Naive thymus-derived CD8-positive, alpha-beta T cell (primary cell): ENCODE measurements at places on chromosomes 6 and 20.
A peak's percentile ranks its signal among the peaks of the same experiment; 100 is the strongest.

GRCh38 chr6:123879749-123880148 is 76.1 kb downstream of the NKAIN2 start:
- no peak for DNase-seq

GRCh38 chr6:6176127-6176526 is 144.3 kb downstream of the F13A1 start:
- DNase-seq = no peak

- no peak for DNase-seq
These were observed 23.0 kb upstream of the FAM8A1 start for GRCh38 chr6:17577059-17577458.

DNA sequence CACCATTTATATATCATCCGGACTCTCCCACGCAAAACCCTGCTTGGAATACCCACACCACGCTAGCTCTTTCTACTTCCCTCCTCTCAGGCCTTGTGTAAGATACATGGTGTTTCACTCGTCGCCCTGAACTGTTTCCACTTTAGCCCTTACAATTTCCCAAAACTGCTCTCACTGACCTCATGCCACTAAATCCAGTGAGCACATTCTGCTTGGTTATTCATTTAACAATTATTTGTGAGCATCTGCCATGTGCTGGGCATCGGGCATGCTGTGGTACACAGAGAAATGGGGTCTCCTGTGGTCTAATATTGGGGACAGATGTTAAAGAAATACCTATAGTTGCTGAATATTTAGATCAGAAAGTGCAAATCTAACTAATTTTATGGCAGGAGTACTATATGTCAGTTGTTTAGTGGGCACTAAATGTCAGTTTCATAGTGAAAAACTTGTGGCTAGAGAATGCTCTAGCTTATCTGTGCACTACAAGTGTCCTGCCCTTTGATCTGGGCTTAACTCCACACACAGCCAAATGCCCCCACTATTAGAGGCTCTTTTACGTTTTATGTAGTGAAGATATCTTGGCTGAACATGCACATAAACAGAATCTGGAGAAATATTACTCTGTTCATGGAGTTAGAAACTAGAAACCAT is 41.0 kb downstream of the PLEKHG1 start:
- no peak for DNase-seq

DNA sequence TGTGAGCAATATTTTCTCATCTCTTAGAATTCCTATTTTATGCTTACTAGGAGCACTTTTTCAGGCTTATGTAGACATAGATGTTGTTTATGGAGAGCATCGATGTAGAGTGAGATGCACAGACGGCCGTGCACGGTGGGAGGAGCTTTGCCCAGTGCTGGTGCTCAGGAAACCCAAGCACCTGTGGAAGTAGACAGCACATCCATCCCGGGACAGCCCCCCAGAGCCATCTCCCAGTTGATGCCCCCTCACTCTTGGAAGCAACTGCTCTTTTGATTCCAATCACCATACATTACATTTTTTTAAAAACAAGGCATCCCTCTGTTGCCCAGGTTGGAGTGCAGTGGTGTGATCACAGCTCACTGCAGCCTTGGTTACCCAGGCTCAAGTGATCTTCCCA is 143.7 kb downstream of the SMOC2 start:
- DNase-seq = no peak

GRCh38 chr20:38001173-38001875 is 31.9 kb downstream of the TTI1 start:
- DNase-seq = no peak

DNA sequence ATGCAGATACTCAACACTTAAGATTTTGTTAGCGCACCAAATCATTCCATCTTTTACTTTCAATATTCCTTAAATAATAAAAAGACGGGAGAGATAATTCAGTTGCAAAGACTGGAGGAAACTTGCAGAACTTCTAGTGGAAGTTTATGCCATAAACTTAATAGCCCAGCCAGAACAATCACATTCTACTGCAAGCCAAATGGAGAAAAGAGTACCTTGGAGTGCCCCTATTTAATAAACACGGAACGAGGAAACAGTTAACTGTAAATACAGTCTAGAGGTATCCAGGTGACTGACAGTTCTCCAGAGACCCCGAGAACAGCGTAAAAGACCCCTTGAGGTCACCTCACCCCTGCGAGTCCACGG is 635 bp downstream of the SLC35B3 start:
- DNase-seq = peak; percentile 4

DNA sequence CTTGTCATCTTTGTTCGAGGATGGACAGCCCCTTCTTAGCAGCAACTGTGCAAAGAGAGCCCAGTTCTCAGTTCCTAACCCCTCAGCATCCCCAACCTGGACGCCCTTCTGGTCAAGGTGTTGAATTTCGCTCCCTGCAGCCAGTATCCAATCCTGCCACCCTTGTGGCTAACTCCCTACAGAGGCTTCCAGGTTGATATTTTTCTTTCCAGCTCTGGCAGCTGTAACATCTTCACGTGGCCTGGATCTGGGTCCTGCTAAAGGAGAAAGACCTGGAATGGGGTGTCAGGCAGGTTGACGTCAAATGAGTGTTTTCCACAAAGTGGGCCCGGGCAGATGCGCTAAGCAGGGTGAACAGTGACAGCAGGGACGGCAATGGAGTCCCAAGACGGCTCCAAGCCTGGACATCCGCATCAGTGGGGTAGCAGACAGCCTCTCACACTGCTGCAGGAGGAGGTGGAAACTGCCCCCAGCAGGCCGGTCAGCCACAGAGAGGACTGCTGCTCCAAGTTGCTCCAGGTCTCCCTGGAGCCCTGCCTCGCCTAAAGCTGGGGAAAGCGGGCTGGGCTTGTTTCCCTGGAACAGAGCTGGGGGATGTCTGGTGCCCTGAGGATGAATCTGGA is 1.0 kb upstream of the YTHDF1 start:
- DNase-seq = no peak

- no peak for DNase-seq
These were observed 68.5 kb upstream of the TOP1 start for GRCh38 chr20:40960101-40960500.

GRCh38 chr6:9783567-9783966 is 631.3 kb downstream of the TFAP2A start:
- no peak for DNase-seq

GRCh38 chr6:55473722-55474121 is 105.3 kb downstream of the HMGCLL1 start:
- no peak for DNase-seq

DNA sequence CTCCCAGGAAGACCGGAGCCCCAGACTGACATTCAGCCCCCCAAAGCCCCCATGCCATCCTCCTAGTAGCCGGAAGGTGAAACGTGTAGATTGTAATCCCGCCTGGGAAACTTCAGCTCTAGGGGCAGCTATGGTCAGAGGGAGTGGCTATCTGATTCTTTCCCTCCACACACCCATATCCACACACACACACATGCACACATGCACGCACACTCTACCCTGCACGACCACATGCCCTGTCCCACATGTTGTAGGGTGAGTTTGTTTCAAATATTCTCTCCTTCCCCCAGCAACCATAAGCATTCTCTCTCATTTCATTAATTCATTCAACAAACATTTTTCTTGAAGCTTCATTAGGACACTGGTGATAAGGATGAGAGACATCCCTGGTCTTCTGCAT is 42.2 kb downstream of the MAFB start:
- DNase-seq = no peak

- no peak for DNase-seq
These were observed 59.1 kb upstream of the KCNK16 start for GRCh38 chr6:39381550-39382140.

DNA sequence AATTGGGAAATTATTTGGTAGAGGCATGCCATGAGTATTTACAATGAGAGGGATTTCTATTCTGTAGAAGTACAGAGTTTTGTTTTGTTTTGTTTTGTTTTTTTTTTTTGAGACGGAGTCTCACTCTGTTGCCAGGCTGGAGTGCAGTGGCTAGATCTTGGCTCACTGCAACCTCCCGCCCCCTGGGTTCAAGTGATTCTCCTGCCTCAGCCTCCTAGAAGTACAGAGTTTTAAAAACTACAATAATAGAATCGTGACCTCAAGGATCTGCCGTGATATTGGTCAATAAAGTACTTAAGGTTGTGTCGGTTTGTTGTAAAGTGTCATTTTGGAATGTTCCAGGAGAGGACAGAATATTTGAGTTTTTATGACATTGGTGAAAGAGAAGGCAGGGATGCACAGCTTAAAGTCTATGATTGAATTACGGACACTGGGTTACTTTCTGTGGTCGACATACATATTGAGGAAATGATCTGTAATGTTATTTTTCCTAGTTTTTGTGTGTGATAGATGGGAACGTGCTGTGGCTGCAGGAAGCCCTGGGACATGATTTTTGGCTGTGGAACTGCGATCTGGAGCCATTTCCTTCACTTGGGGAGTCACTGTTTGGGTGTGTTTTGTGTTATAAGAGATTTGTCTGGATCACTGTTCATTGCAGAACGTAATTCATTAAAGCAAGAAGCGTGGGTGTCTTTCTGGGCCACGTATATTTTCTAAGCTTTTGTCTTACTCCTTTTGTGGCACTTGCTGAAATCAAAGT is 59.6 kb downstream of the TIAM2 start:
- DNase-seq = no peak

DNA sequence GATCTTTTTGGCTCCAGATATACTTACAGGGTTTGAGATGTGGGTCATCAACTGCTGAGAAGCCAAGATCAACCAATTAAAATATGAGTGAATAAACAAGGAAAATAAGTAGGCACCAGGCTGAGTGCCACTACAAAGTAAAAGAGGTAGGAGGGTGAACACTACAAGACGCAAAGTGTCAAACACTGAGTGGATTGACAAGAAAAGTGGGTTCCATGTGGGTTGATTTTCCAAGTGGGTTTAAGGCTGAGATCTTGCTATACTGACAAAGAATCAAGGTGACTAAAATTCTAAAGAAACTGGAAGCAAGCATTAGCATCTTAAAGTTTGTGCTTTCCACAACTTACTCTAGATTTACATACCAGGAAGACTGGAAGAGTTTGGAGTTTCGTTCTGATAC is 160.4 kb upstream of the SPACA1 start:
- DNase-seq = no peak

- no peak for DNase-seq
These were observed 36.4 kb downstream of the MYLK4 start for GRCh38 chr6:2714111-2714895.

DNA sequence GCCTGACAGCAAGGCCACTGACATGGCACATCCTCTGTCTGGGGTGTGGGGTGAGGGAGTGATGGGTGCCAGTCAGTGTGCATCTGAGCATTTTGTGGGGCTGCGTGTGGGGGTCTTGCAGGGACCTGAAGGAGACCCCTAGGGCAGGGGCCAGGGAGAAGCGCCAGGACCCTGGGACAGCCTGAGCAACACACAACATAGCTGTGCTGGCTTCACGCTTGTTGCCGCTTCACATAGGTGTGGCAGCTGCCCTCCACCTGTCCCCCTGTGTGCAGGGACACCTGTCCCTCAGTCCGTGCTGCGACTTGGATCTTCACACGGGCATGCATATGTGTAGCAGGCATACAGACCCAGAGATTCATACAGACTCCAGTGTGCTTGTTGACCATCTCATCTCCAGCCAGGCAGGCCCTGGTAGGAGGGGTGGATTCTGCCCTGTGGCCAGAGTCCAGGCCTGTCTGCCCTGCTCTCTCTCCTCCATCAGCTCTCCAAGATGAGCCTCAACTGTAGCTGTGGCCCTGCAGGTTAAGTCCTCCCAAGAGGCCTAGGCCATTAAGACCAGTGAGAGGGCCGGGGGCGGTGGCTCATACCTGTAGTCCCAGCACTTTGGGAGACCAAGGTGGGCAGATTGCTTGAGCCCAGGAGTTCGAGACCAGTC is 3.2 kb upstream of the NPBWR2 start:
- no peak for DNase-seq

DNA sequence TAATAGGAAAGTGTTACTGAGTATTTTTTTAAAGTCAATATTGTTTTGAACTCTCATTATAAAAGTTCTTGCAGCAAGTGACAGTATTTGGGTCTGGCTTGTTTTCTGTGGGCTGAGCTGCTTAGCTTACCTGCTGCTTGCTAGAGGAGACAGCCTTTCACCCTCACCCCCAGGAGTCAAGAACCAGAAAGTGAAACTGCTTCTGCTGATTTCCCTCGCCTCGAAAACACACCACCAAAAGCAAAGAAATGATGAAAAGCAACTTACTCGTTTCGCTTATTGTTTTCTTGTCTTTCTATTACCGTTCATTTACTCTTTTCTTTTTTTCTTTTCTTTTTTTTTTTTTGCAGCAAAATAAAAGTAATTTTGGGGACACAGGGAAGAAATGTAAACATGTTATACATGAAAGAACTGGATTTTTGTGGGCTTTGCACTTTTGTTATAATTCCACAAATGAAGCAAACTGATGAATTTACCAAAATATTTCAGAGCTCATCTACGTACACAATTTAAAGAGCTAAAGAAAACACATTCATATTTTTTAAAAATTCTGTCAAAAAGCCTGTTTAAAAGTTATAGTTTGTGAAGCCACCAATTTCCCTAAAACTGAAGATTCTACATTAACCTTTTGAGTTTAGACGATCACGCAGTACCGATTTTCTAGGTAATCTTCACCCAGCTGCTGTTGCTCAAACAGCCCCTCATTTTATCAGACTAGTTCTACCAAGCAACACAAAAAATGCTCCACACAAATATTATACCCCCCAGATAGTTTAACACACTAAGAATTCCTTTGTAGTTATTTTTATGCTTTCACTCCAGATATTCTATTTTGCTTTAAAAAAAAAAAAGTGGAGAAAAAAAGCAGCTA is 1.7 kb downstream of the SCML4 start:
- peak; percentile 16 for DNase-seq

- DNase-seq = peak; percentile 18
These were observed 339.6 kb downstream of the ARHGAP18 start for GRCh38 chr6:129370268-129370916.

- DNase-seq = no peak
These were observed 38.8 kb downstream of the EZR start for GRCh38 chr6:158780246-158780884.

- no peak for DNase-seq
These were observed 30.3 kb downstream of the CEBPB start for GRCh38 chr20:50220894-50221365.

DNA sequence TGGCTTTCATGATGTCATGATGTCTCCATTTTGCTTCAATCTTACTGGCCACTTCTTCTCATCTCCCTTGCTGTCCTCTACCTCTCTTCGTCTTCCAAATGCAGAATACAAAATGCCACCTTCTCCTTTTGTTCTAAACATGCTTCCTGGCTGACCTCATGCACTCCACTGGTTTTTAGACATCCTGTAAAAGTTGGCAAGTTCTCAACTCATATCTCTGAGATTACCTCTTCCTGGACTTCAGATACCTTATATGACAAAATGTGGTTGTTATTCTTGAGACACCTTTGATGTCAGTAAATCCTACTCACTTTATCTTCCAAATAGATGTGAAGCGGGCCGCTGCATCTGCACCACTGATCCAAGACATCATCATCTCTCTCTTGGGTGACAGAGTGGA is 212.7 kb upstream of the FOXA2 start:
- no peak for DNase-seq

GRCh38 chr6:111478749-111479148 is 4.3 kb downstream of the REV3L start:
- no peak for DNase-seq

GRCh38 chr20:59165396-59165795 is 1.8 kb downstream of the ZNF831 start:
- no peak for DNase-seq

GRCh38 chr6:47525330-47526057 is 47.9 kb downstream of the CD2AP start:
- DNase-seq = no peak
